ENCODE measurements at places on chromosomes 1 and 21.

- DNase-seq: peak; percentile 56
These were observed 24.8 kb downstream of the TNFRSF8 start for GRCh38 chr1:12087797-12088314.

- DNase-seq: no peak
These were observed 17.3 kb downstream of the C1orf21 start for GRCh38 chr1:184403961-184404726.

- DNase-seq: no peak
These were observed 10.0 kb upstream of the MPZL1 start for GRCh38 chr1:167711797-167712196.

DNA sequence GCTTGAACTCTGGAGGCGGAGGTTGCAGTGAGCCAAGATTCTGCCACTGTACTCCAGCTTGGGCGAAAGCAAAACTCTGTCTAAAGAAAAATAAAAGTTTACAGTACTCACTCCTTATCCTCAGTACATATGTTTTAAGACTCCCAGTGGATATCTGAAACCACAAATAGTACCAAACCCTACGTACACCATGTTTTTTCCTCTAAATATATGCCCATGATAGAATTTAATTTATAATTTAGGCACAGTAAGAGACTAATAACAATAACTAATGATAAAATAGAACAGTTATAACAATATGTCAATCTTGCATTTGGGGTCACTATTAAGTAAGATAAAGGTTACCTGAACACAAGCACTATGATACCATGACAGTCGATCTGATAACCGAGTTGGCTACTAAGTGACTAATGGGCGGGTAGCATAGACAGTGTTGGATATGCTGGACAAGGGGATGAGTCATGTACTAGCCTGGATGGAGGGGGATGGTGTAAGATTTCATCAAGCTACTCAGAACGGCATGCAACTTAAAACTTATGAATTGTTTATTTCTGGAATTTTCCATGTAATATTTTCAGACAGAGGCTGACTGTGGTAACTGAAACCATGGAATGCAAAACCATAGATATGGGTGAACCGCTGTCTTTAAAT, 43.7 kb downstream of the ST7L start:
- DNase-seq: no peak

DNA sequence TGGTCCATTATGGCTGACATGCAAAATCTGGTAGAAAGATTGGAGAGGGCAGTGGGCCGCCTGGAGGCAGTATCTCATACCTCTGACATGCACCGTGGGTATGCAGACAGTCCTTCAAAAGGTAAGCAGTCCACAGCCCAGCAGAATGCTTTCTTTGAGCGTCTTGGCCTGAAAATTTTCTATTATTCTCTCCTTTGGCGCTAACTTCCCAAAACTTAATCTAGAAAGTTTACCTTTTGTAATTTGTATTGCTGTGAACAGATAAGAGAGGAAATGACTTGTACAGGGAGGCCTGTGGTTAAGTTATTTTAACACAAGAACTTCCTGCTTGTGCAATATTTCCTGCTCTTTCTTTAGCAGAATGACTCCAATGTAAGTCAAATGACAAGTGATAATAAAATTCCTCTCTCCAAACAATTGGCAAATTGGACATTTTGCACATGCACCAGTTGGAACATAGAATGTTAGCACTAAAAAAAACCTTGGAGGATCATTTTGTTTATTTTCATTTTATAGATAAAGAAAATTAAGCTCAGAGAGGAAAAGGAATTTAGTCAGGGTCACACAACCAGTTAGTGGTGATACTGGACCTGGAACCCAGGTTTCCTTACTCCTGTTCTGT, 18.9 kb downstream of the CAP1 start:
- peak; percentile 82 for DNase-seq

DNA sequence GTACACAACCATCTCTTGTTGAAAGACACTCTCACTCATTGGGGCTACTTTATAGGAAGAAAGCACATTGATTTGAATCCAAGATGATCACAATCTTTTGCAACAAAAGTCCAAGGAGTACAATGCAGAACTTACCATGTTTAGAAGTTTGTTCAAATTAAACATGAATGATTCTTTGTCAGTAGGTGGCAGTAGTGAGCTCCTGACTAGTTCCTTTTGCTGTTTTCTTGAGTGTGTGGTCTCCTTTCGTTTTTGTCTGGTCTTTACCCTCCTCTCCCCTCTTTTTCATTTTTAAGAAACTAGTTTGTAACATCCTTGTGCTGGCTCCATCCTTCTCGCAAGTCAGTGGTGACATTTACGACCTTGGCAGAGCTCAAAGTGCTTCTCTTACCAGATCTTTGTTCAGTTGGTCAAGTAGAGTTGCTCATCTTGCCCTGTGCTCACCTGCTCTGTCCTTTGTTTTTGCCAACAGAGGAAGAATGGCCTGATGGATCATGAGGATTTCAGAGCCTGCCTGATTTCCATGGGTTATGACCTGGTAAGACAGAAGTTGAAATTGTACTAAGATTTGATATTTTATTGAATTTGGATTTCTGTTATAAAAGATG, 35.7 kb upstream of the MTR start:
- peak; percentile 62 for DNase-seq

DNA sequence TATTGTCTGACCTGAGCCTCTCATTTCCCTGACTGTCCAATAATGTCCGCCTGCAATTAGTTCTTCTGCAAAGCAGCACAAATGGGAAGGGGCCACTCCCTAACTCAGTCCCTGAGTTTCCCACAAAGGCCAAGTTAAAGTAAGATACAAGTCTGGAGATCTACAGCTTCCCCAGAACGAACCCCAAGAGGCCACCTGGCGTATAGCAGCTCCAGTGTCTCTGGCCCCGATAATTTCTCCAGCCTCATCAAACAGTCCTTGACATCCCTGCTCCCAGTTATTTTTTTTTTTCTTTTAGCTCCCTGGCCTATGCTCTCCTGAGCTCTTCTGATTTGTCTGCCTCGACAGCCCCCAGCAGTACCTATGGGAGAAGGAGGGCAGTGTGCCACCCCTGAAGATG, 8.1 kb upstream of the ACKR1 start:
- DNase-seq: no peak

- DNase-seq: no peak
These were observed 2.5 kb downstream of the UCK2 start for GRCh38 chr1:165829888-165830287.

GRCh38 chr1:109400035-109400655, 2.4 kb upstream of the SORT1 start:
- DNase-seq: no peak

DNA sequence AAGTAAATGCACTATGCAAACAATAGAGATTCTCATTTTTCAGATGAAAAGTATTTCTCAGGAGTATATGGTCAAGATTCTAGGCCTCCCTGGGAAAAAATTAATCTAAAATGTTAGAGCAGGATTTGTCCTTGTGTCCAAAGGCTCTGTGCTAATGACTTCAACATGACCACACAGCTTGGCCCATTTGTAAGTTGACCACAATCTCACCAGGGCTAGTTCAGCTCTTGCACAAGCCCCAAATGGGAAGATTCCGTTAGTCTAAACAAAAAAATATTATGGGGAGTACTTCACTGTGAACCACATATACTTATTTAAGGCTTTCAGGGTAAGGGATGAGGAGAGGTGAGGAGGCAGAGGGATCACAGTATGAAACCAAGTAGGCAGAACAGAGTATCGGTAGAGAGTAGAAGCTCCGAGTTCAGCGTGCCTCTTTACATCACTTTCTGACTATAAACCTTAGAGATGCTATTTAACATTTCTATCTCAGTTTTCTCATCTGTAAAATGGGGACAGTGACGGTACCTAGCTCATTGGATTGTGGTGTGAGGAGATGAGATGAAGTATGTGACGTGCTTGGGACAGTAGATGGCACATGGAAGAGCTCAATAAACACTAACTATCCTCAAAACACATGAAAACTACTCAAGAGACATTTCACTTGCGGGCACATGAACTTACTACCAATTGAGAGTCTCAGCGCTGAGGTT, 37.8 kb upstream of the CTTNBP2NL start:
- no peak for DNase-seq

Measured in activated CD4-positive, alpha-beta T cell treated with anti-CD3 and anti-CD28 coated beads, Interleukin-2, Interleukin-4, amounts not matched to agents 100 ng/mL and 50 ng/mL, durations not matched to agents 16 hours and 8 hours (primary cell).